Naive thymus-derived CD4-positive, alpha-beta T cell (primary cell): ENCODE measurements at places on chromosomes 1 and 21.
A peak's percentile ranks its signal among the peaks of the same experiment; 100 is the strongest.

- DNase-seq: no peak
These were observed 10.4 kb upstream of the FCMR start for GRCh38 chr1:206932177-206932576.

DNA sequence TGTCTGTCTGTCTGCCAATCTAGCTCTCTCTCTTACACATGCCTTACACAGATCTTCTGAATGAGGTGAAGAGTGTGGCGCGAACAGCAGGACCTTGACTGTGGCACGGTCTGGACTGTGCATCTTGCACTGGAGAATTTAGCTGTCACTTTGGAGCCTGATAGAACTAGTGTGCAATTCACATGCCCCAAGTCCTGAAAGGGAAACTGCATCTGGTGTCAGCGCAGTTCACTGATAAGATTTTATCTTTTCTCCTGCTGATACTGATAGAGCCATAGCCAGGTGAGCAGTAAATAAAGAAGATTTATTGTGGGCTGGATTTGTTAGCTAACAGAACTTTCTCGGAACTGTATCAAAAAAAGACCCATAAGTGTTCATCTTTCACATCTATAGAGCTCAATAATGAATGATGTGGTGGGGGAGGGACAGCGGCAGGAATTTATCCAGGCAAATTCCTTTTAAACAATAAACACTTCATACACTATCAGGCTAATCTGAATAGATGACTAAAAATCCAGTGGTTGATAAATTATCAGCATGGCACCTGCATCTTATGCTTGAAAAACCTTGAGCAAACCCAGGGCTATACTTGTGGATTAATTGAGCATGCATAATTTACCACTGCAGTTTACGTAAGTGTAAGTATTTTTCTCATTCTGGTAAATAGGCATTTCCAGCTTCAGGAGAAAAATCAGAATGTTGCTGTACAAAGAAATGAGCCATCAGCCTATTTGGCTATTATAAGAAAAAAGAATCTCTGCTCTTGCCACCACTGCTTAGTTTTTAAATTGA lies 104.1 kb downstream of the NTNG1 start:
- no peak for DNase-seq

DNA sequence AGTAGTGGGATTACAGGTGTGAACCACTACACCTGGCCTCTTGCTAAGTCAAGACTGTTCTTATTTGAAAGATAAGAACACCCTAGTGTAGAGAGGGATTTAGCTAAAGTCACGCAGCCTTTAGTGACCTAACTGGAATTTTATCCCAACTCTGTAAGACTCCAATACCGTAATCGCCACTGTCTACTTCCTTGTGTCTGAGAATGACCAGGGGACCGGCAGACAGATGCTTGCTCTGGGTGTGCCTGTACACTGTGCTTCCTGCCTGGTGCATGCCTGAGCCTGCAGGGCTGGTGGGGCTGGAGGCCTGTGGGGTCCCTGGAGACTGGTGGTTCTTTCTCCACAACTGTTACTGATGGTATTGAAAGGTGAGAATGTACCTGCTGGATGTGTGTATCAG lies 15.3 kb downstream of the MFSD2A start:
- DNase-seq: no peak

DNA sequence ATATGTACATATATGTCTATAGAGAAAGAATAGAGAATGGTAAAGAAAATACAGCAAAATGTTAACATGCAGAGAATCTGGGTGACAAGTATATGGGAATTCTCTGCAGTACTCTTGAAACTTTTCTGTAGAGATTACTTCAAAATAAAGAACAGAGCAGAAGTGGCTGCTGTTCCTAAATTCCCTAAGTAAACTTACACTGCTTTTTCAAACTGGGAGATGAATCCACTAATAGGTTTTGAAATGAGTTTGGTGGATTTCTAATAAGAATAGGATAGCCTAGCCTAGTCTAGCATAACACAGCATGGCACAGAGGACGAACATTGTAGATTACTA lies 450 bp upstream of the CR2 start:
- no peak for DNase-seq

GRCh38 chr1:17196496-17197185 lies 8.3 kb upstream of the PADI1 start:
- peak; percentile 1 for DNase-seq

DNA sequence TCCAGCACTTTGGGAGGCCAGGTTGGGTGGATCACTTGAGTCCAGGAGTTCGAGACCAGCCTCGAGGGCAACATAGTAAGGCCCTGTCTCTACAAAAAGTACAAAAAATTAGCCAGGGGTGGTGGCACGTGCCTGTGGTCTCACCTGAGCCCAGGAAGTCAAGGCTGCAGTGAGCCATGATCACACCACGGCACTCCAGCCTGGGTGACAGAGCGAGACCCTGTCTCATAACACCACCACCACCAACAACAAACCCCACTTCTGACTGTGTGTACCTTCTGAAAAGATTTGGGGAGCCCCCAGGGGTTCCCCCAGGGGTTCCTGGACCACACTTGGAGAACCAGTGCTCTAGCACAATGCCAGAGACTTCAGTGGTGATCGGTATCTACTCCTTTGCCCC lies 29.9 kb downstream of the NUAK2 start:
- DNase-seq: no peak

- DNase-seq: no peak
These were observed 24.9 kb downstream of the VAV3 start for GRCh38 chr1:107940017-107940577.

- DNase-seq: no peak
These were observed 148.3 kb downstream of the ACTL8 start for GRCh38 chr1:17903386-17903785.

DNA sequence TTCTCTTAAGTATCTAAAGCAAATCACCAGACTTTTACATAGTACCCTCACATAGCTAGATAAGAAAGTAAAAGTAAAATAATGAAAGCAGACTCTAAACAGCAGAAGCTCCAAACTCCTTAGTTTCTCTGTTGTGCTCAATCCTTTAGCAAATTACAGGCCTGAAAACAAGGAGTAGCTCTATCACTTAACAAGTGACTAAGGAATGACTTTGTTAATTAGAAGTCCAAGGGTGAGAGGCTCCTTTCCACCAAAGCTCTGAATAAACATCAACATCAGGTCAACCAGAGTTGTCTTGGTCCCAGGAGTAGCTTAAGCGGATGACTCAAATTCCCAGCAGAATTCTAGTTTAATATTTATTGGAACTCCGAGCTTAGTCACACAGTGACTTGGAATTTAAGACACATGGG lies 5.9 kb downstream of the NRIP1 start:
- no peak for DNase-seq

GRCh38 chr1:226293553-226293920 lies 15.4 kb downstream of the LIN9 start:
- DNase-seq: no peak

DNA sequence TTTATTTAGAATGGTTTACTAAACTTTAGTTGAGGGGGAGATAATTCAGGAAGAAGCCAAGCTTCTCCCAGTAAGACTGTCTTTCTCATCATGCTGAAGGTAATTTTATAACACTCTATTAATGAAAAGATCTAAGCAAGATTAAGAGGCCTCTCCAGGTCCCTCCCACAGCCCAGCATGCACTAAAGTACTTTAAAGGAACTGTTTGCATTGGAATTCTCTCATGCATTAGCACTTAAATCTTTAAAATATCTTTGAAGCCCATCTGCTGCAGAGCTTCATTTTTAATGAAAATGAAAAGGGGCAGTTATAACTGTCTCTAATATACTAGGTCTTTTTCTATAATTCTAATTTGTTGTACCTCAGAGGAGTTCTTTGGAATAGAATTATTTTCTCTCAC lies 1379.1 kb upstream of the ADGRL4 start:
- DNase-seq: no peak

DNA sequence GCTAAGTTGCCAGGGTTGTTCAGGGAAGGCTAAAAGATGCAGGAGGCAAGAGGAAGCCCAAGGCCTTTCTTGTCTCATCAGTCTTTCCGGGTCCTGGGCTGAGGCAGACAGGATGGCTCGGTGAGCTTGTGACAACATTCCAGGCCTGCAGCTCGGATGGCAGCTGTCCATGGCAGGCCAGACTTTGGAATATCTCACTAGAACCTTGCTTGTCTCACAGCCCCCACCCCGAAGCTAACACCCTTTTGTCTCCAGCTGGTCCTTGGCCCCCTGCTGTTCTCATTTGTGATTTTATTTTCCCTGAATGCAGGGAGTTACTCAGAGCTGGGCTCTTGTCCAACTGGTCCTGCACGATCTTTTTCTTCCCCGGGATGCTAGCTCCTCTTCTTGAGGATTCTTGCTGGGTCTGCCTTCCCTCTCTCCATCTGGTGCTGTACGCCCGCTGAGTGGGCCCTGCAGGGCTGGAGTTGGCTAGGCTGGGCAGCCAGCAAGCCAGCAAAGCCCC lies 477.2 kb upstream of the CAMK1G start:
- no peak for DNase-seq

GRCh38 chr1:119978018-119978505 lies 81.7 kb upstream of the ADAM30 start:
- DNase-seq: no peak

DNA sequence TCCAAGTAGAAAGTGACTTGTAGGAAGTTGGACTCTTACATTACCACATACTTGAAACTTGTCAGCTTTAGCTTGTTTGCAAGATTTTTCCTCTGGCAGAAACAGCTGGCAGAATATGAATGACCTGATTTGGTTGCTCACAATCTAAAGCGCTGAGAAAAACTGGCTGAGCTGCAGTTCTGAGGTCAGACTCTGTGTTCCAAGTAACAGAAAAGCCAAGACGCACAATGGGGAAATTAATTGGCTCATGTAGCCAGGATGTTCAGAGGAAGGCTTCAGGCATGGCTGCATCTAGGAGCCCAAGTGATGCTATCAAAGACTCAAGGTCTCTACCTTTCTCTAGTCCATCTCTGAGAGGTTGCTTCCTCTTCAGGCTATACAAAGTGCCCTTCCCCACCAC lies 27.0 kb downstream of the ALPL start:
- DNase-seq: no peak

GRCh38 chr1:212118167-212118871 lies 82.8 kb downstream of the DTL start:
- DNase-seq: no peak

GRCh38 chr1:212752252-212752933 lies 39.2 kb downstream of the NSL1 start:
- DNase-seq: no peak

DNA sequence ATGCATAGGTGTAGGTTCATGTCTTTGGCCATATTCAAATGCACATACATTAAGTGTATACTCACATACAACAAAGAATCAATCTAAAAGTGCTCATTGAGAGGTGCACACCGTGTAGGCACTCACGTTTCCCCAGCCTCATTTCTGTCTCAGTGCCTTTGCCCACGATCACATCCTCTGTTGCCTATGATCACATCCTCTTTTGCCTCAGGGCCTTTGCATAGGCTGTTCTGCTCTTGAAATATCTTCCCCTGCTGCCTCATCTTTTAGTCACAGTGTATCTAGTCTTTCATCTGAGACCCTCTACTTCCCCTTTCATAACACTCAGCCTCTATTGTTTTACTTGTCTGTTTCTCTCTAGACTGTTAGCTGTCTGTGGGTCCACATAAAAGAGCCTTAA lies 69.3 kb downstream of the FOXD2 start:
- DNase-seq: no peak

- no peak for DNase-seq
These were observed 36.1 kb upstream of the SLC25A33 start for GRCh38 chr1:9503001-9503675.

DNA sequence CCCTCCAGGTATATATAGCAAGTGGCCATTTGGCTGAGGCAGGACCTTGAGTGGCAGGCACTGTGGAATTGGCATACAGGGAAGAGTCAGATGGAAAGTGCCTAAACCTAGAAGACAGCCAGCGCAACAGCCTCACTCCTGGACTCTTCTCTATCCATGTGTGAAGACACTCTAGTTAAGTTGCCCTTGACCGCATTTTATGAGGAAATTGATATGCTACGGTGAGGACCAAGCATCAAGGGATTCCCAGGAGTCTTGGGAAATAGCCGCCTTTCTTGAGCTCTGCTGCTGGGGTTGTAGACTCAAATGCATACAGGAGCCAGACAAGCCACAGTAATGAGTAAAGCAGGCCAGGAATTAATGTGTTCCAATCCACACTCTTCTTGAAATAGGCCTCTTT lies 145.9 kb upstream of the KAZN start:
- DNase-seq: no peak

DNA sequence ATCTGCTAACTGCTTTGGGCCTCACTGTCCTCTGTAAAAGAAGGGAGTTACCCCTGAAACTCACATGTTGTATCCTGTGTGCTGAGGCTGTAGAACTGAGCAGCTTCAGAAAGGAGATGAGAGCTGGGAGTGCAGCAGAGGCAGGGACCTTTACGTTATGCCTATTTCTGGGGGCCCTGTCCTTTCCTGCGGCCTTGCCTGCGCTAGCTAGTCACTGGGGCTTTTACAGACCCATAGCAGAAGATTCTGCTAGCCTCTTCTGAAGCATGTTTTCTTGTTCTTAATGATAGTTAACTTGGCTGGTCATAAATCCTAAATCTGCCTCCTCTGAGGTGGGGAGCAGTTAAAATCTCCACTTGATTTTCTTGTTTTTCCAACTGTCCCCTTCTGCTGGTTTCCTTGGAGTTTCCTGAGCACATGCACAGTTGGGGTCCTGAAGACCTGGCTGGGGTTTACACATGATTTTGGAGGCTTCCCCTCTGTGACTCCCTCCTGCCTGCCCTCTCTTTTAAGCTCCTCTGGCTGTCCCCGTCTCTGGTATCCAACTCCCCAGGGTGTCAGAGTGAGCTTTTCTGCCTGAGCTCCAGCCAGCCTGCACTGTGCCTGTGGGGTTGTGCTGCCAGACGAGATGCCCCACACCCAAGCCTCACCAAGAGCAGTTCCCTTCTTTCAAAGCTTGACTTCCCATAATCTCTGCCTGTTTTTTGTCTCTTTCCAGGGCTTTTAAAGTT lies 76.6 kb downstream of the NOS1AP start:
- no peak for DNase-seq

DNA sequence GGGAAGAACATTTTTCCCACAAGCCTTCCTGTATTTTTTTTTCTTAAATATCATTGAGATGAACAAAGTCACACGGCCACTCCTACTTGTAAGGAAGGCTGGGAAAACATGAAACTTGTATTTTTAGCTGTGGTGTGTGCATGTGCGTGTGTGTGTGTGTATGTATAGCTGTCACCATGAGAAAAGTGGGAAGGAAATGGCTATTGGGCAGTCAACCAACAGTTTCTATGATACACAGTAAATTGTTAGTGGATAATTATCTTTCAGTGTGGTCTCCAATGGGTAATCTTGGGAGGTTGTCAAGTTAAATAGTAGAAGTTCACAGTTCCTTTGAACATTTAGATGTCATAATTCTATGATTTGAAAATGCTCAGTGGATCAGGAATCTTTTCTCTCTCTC lies 132.7 kb upstream of the USP24 start:
- no peak for DNase-seq

- no peak for DNase-seq
These were observed 57.3 kb downstream of the SLC37A1 start for GRCh38 chr21:42570841-42571387.

DNA sequence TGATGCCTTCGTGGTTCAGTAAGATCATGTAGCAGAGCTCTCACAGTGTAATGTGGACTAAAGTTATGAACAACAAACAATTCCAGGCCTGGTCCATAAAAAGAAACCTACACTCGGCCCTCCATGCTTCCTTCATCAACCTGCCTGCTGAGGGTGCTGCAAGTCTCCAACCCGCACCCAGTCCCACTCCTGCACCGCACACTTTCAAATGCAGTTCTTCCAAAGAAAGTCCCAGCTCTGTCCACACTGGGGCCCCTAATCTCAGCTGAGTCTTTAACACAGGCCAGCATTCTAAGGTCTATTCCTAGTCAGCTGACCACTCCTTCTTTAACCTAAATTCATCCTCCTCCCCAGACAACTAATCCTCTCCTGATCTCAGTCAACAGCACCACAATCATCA lies 71.5 kb upstream of the NR5A2 start:
- no peak for DNase-seq
